ENCODE measurements at places on chromosomes 5 and 9. TPM values are rescaled to one million over a fixed set of nuclear protein-coding genes. Genes with fewer than 3 reads are reported as not detected.

The LRRC19 gene
- total RNA-seq = 2.9 TPM

The NSG2 gene
- total RNA-seq = not detected

The LECT2 gene
- total RNA-seq = not detected

The CDH9 gene
- total RNA-seq = 6.5 TPM

All from umbilical cord (tissue), 2 donors.